ENCODE measurements at places on chromosomes 16 and 17.

GRCh38 chr17:29078183-29079045 is 35.5 kb downstream of the PIPOX start:
- no peak for DNase-seq

DNA sequence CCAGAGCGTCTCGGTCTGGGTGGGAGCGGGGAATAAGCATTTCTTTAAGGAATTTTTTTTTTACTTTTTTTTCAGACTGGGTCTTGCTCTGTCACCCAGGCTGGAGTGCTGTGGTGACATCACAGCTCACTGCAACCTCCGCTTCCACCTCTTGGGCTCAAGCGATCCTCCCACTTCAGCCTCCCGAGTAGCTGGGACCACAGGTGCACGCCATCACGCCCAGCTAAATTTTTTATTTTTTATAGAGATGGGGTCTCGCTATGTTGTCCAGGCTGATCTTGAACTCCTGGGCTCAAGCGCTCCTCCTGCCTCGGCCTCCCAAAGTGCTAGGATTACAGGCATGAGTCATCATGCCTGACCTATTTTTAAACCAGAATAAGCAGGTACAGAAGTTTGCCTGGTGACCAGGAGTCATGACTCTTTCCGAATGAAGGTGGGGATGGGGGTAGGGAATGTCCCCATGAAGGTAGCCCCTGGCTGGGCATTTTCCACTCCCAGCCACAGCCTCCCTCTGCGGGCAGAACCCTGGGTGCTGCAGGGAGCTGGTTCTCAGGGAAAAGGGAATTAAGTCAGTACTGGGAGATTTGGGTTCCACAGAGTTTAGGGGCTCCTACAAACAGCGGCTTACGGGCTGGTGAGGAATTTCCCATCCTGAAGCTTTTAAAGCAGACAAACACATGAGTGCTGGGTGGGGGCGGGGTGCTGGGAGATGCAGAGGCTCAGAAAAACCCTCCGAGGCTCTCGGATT is 48.3 kb downstream of the TBC1D16 start:
- no peak for DNase-seq

DNA sequence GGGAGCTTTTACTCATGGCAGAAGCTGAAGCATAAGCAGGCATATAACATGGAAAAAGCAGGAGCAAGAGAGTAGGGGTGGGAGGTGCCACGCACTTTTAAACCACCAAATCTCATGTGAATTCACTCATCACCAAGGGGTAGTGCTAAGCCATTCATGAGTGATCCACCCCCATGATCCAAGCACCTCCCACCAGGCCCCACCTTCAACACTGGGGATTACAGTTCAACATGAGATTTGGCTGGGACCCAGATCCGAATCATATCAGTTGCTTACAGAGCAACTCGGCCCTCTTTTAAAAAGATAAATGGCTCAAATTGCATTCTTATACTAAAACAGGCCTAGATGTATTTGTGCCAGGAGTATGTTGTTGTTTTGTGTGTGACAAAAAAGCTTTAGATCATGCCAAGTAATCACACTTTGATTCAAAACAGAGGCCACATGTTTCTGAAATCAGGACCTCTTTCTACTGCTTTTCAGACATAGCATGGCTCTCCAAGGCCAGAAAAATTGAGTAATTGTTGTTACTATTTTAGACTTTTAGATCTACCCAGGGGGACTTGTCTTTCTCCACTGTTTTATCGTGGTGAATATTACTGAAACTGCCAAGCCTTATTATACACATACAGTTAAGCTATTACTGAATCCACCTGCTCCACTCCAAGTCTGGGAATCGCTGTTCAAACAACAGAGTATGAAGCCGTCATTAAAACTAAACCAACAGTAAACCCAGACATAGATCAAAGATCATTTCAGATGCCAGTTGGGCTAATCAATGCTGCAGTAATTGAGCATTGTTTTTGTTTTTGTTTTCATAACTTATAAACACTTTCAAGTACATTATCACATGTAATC is 163.3 kb downstream of the KCNJ2 start:
- no peak for DNase-seq

DNA sequence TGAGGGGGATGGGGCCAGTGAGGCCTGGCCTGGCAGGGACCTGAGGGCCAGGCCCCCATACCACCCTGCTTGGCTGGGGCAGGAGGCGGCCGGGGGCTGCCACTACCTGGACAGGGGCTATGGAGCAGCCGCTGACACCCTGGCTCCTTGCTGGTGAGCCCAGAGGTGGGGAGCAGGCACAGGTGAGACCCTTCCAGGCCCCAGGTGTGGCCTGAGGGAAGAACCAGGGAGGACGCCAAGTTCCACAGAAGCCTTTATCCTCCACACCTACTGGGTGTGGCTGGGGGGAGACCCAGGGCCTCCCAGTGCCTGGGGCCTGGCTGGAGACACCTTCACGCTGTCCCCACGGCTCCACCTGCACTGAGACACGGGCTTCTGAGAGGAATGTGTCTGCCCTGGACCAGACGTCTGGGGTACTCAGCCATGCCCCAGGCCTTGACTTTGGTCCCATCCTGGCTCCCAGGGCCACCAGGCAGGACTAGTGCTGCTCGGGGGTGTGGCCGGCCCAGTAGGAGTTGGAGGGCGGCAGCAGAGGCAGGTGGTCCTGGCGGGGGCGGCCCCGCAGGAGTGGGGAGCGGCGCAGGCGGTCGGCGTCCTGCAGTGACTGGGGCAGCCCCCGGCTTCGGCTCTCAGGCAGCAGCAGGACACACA is 4.7 kb downstream of the SLC22A31 start:
- no peak for DNase-seq

DNA sequence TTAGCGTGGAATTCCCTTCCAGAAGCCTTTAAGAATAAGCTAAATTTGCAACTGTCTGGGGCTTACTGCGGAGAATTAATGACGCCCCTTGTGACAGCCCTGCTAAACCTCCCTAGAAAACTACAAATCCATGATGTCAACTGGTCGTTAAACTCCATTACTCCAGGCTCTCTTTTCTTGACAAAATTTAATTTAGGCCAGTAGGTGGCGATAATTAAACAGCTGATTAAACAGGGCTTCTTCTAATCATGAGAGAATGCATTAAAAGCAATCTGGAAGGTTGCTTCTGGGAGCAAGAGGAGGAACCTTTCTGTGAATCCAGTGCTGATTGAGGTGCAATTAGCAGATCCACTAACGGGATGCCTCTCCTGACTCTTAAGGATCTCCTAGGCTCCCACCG is 8.1 kb upstream of the NLRP1 start:
- peak; percentile 33 for DNase-seq

DNA sequence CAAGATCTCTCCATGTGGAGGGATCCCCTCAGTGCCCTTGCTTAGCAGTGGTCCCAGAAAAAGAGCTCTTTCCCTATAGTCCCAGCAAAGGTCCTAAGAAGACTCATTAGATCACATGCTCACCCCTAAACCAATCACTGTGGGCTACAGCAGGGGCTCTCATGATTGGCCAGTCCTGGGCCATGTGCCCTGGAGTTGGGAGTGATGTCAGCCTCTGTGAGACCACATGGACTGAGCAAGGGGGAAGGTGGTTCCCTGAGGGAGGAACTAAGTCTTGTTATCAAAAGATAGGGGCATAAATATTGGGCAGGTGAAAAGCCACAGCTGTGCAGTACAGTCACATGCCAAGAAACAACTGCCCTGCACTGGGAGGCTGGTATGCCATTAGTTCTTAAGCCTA is 51.3 kb downstream of the SCNN1B start:
- no peak for DNase-seq

DNA sequence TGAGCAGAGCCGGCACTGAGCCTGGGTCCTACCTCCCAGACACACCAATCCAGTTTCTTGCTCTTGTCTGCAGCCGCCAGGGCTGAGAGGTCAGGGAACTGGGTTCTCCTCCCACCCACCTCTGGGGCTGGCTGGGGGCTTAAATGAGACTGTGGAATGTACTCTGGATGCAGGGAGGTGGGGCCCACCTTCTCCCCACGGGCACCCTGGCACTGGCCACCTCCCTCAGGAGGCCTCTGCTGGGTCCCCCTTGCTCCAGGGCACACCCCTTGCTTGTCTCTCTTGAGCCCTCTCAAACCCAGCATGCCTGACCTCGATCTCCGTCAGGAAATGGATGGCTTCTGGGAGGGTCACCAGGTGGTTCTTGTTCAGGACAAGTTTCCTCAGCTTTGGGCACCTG is 6.4 kb downstream of the FLII start:
- no peak for DNase-seq

DNA sequence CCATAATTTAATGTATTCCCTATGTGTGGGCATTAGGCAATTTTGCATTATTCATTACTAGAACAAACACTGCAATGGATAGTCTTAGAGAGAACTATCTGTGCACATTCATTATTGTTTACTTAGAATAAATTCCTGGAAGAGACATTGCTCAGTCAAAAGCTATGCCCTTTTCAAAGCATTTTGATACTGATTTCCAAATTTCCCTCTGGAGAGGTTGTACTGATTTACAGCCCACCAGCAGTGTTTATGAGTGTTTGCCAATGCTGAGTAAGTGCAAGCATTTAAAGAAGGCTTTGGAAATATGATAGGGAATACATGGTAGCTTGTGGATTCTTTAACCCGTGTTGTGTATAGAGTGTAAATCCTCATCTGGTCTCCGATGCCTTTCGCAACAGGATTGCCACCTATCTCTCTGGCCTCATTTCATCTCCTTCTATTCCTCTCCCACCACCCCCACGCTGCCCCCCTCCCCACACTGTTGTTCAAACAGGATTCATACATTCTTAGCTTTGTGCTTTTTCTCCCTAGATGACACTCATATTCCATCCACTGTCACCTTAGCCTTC is 33.4 kb upstream of the MMD start:
- DNase-seq = no peak

DNA sequence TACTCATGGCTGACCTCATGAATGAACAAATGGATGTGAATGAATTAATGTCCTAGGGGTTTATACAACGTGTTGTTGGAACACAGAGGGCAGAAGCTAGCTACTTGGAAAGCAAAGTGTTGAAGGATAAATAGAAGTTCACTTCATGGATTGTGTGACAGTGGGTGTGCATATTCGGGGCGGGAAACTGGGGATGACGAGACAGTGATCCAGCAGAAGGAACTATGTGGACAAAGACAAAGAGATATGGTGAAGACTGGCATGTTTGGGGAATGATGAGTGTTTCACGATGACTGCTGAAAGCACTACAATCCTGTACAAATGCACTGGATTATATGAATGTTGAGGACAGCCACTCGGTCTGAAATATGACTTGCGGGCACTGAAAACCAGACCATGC is 250.5 kb upstream of the C16orf82 start:
- no peak for DNase-seq

GRCh38 chr16:67177743-67178699 is 5.7 kb downstream of the MATCAP1 start:
- DNase-seq = peak; percentile 69

GRCh38 chr17:20852239-20852989 is 190.4 kb downstream of the USP22 start:
- peak; percentile 49 for DNase-seq

- no peak for DNase-seq
Observed at GRCh38 chr16:54324716-54325115, 38.1 kb upstream of the IRX3 start.

- no peak for DNase-seq
Observed at GRCh38 chr16:60074378-60074777, 1340.3 kb upstream of the GOT2 start.

DNA sequence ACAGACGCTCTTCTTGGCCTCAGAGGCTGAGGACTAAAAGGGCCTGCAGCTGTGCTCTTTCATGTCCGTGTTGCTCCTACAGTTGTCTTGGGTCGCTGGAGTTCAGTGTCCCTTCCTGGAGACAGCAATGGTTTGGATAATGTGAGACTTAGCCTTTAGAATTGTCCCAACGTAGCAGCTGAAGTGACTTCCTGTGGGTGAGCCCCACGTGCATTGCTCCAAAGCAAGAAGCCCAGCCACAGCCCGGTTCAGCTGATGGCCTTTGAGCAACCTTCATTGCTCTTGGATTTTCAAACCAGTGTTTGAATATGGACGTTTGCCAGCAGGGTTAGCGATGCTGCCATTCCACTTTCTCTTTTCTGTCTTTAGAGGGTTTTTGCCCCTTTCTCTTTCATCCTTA is 19.7 kb downstream of the TMEM11 start:
- no peak for DNase-seq

- no peak for DNase-seq
Observed at GRCh38 chr17:76147211-76148014, 6.4 kb upstream of the FOXJ1 start.

DNA sequence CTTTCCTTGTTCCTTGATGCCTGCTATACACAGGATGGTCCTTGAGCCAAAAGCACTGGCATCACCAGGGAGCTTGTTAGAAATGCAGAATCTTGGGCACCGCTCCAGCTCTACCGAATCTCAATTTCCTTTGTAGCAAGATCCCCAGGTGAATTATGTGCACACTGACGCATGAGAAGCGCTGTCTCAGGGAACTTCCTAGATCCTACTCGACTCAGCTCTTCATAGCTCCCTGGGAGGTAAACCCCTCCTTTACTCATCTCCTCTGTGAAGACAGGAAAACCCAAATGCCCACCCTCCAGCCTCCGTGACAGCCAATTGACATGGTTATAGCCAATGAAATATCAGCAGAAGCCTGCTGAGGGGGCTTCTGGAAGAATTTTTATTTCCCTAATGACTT is 4.1 kb downstream of the USP31 start:
- no peak for DNase-seq

GRCh38 chr17:35056013-35056412 is 7.5 kb downstream of the RFFL start:
- no peak for DNase-seq

GRCh38 chr17:44171931-44172455 is 1.5 kb downstream of the ASB16 start:
- DNase-seq = no peak

GRCh38 chr16:12318661-12319427 is 342.3 kb downstream of the SNX29 start:
- no peak for DNase-seq

DNA sequence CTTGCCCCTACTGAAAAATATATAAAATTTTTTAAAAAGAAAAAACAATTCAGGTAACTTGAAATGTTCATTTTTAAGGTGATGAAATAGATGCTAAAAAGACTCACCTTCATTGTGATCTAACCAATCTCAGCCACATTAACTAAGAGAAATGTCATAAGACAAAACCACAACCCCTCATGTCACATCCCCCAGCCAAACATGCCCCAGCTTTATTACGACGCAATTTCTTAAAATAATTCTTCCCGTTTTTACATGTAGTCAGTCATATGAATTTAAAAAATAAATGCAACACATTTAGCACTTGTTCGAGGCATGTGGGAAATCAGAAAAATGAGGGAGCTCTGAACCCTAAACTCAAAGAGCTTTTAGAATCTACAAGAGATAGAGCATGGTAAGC is 9.5 kb downstream of the AMFR start:
- no peak for DNase-seq

- peak; percentile 75 for DNase-seq
Observed at GRCh38 chr17:47789611-47790561, 31.7 kb downstream of the OSBPL7 start.

GRCh38 chr16:81642943-81643342 is 136.1 kb upstream of the PLCG2 start:
- no peak for DNase-seq

GRCh38 chr16:72373201-72373600 is 201.2 kb upstream of the PMFBP1 start:
- DNase-seq = no peak

All from activated CD8-positive, alpha-beta memory T cell treated with anti-CD3 and anti-CD28 coated beads, Interleukin-2, amount 10 ng/mL, durations not matched to agents 7 days and 5 days (primary cell).